ENCODE measurements at places on chromosomes 1 and 21.

GRCh38 chr1:67737875-67738274 is 52.9 kb downstream of the GADD45A start:
- no peak for DNase-seq

- no peak for DNase-seq
These were observed 100.6 kb downstream of the SPAG17 start for GRCh38 chr1:118084400-118084799.

DNA sequence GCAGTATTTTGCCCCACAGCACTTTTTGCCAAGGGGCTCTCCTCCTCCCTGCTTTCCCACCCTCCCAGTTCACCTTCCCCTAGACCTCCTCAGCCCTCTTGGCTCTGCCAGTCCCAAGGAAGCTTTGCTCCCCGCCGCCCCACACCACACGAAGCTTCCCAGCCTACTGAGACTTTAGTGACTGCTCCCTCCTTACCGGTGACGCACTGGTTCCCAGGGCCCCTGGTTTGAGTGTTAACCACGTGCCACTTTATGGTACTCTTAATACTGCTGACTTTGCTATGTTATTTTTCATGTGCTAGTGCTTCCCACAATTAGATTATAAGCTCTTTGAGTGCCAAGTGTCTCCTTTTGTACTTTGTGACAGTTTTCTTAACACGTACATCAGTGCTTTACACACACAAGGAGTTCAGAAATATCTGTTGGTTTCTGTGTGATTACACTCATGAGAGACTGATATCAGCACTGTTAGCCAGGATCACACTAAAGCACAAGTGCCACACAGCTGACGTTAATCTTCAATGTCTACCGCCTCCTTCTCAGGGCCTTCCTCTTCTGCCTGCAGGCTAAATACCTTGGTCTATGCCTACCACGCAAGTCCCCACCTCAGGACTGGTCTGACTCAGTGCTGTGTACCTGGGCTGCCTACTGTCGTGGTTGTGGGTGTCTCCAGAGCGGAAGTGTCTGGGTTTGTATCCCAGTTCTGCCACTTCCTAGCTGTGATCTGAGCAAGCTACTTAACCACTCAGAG is 61.0 kb downstream of the DNTTIP2 start:
- no peak for DNase-seq

GRCh38 chr1:29696656-29697390 is 460.5 kb downstream of the PTPRU start:
- no peak for DNase-seq

GRCh38 chr1:204096931-204097330 is 24.0 kb downstream of the SOX13 start:
- no peak for DNase-seq

All from stimulated activated CD4-positive, alpha-beta T cell treated with anti-CD3 and anti-CD28 coated beads, Interleukin-4, amount 100 ng/mL, for 1 hour (primary cell).